ENCODE measurements at places on chromosomes 7 and 10.

- no peak for DNase-seq
Measured at GRCh38 chr7:56105508-56105907, 768 bp downstream of the CHCHD2 start.

- peak; percentile 51 for DNase-seq
Measured at GRCh38 chr10:18308600-18308999, 168.4 kb downstream of the CACNB2 start.

DNA sequence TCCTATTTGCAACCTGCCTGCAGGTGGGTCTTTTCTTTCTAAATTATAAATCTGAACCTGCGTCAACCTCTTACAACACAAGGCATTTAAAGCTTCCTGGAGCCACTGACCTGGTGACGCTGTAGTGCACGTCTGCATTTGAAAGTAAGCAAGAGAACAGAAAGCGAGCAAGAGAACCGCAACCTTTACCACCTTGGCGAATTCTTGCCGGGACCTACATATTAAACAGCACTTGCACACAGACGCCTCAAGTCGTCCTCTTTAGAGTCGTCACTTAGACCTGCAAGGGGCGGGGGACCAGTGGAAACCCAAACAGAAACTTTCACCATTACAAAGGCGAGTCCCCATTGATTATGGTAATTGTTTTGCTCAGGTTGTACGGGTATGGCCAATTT is 9.5 kb downstream of the GLI3 start:
- DNase-seq: no peak

- DNase-seq: peak; percentile 46
Measured at GRCh38 chr7:134513169-134513752, 14.1 kb upstream of the AKR1B10 start.

DNA sequence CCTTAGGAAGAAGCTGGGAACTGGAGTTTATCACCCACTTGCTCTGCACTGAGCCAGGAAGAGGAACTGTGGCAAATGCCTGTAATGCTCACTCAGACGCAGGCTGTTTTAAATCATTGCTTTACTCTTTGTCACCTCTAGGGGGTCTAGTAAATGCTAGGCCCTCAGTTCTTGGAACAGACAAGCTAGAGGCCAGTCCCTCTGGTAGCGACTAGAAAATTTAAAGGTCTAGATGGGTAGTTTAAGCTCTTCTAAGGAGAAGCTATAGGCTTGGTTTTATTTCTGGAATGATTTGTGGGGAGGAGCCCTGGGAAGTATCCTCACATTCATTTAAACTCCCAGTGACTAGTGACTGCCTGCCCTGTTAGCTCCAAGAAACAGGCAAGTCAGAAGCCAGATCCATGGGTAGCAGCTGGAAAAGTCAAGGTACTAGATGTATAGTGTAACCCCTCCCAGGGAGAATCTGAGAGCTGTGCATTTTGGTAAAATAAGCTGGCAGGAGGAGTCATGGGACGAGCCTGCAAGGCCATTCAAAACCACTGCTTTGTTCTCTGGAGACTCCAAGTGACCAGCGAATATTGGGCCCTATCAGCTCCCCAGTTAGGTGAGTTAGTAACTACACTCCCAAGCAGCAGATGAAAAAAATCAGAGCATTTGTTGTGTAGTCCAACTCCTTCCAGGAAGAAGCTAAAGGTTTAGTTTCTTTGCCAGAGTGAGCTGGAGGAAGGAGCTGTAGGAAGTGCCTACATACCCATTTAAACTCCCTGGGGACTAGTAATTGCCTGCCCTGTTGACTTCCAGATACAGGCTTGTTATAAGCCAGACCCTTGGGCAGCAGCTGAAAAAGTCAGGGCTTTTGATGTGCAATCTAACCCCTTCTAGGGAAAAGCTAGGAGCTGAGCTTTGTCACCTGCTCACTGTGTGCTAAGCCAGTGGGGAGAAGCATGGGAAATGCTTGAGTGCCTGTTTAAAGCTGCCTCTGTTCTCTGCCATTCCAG is 68.9 kb downstream of the DYNC1I1 start:
- DNase-seq: no peak

- DNase-seq: no peak
Measured at GRCh38 chr10:133365461-133366129, 7.6 kb downstream of the ECHS1 start.

GRCh38 chr10:44628921-44629320 is 244.0 kb upstream of the CXCL12 start:
- DNase-seq: no peak

DNA sequence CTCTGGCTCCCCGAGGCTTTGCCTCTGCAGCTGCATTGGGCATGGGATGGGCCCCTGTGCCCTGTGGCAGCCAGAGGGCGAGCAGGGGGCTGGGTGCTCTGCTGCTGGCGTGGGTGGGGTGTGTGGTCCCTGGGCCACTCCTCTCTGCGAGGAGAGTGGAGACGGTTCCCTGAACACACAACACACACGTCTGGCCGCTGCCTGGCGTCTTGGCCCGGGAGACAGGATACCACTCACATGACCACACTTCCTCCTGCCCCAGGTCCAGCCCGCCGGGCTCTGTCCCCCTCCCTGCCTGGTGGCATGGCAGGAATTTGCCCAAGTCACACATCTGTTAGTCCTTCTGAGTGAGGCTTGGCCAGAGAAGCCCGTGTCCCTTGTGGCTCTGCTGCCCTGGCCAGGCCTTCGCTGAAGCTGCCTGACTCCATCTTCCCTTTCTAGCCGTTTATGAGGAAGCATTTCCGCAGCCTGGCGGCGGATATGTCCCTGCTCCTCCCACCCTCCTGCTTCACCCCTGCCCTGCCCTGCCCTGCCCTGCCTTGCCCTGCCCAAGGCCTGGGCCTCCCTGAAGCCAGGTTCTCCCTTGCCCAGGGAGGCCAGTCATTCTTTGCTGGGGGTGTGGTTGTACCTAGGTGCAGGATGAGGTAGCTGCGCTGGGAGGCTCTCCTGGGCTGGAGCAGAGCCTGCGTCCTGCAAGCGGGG is 3.0 kb downstream of the BRI3 start:
- peak; percentile 89 for DNase-seq

GRCh38 chr7:75906991-75907667 is 7.8 kb upstream of the POR start:
- no peak for DNase-seq

DNA sequence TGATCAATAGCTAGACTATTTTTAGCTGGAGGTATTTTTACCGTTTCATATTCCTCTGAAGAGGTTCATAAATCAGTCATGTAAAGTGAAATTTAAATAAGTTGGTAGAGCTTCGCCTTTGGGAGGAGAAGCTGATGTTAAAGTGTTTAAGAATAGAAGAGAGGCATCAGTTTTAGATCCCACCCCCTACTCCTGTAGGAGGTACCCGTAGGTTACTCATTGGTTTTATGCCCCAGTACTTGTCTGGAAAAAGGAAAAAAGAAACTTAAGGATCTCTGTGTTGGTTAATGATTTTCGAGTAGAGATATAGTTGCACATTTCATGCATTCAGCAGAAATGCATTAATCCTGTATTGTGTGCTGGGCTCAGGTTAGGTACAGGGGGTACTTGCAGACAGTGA is 8.7 kb downstream of the ZNF365 start:
- no peak for DNase-seq

DNA sequence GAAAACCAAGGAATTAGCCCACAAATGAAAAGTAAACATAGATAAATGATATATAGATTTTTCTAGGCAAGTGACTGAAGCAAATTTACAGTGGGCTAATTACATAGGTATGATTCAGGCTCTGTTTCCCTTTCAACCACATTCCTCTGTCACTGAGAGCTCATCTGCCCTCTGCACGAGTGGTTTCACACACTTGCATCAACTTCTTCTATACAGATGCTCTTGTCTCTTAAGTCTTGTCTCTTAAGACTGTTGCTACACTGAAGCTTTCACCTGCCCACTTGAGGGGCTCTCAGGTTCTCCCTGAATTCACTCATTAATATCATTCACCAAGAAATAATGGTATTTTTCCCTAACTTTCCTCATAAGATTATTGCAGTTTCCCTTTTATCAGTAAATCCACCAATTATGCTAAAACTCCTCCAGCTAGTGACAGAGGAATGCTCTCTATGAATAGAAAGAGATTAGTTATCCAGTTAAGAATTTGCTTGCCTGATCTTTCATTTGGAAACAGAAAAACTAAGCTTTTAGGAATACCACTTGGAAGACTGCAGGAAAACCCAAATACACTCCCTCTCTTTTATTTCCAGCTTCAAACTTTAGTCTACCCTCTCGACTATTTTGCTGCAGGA is 95.7 kb downstream of the ELAPOR2 start:
- DNase-seq: no peak

DNA sequence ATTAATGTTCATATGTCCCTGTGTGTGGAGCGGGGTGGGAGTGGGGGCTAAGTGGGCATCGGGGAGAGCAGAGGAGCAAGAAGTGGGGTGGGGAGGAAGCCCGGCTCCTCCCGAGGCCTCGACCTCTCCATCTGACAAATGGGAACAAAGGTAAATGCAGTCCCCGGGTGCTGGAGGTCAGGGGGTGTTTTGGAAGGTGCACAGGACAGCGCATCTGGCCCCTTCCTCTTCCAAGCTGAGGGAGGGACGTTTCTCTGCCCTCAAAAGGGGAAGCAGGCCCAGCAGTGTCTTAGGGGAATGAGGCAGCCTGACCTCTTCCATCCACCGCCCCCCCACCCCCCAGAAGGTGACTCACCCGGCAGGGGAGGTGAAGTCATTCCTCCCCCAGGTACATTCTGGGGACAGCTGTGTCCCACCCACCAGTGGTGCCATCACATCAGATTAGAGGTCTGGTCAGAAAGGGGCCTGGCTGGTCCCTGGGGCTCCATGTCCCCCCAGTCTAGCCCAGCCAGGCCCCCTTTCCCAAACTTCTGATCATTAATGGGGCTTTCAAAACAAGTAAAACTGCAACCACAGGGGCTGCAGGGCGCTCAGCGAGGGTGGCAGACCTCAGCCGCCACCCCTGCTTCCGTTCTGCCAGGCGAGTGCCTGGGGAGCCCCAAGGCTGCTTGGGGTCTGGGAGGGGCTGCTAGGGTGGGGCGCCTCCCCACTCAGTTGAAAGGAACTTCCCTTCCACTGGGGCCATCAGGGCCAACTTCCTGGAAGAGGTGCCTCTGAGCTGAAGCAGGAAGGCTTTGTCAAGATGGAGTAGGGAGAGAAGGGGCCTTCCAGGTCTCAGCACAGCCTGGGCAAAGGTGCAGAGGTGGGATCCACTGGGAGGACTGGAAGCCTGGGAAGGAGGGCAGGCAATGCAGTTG is 10.8 kb downstream of the LFNG start:
- peak; percentile 54 for DNase-seq

- peak; percentile 88 for DNase-seq
Measured at GRCh38 chr7:5692112-5692844, 89.2 kb downstream of the RNF216 start.

DNA sequence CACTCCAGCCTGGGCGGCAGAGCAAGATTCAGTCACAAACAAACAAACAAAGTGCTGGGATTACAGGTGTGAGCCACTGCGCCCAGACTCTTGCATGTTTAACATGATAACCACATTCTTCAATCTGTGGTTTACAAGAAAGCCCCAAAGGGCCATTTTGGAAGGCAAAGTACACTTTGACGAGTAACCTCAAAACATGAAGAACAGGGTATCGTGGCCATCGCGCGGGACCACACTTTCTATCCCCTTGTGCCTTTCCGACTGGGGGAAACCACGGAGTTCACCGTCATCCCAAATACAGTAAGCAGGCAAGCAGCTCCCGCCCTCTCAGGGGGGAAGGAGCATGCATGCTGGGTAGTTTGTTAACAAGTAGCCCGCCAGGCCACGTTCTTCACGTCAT is 125.2 kb downstream of the RNF216 start:
- no peak for DNase-seq

GRCh38 chr10:70188768-70189167 is 18.5 kb upstream of the SAR1A start:
- DNase-seq: no peak

DNA sequence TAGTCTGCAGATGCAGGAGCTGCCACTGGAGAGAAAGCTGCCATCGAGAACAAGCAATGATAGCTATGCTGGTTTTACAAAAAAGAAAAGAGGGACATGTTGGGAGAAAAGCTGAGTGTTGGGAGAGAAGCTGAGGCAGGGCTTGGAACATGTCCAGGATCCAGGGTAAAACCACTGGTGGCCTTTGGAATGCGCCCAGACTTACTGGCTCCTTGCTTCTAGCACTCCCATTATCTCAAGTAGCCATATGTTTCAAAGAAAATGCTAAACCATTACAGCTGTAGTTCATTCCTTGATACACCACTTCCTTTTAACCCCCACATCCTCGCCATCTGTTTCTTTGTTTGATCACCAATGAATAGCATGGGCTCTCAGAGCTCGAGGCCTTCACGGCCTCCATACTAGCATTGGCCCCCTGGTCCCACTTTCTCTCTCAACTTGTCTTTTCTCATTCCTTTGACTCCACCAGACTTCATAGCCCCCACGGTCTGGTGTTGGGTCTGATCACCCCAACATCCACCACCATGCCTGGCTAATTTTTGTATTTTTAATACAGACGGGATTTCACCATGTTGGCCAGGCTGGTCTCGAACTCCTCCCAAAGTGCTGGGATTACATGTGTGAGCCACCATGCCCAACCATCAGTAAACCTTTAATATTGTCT is 23.8 kb upstream of the PLAC9 start:
- DNase-seq: no peak

DNA sequence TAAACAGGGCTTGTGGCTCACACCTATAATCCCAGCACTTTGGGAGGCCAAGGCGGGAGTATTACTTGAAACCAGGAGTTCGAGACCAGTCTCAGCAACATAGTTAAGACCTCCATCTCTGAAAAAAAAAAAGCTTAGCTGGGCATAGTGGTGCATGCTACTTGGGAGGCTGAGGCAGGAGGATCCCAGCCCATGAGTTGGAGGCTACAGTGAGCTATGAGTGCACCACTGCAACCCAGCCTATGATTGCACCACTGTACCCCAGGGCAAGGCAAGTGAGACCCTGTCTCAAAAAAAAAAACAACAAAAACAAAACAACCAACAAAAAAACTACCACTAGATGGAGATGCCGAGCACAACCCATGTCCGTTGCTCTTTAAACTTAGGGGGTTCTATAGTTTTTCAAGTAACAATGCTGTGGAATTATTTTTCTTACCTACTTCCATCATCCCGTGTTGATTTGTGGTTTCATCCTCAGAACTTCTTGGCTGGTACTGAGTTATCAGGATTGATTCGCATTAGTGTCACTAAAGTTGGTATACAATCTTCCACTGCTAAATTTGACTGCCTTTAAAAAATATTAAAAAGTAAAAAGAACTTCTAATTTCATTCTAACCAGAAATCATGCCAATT is 12.2 kb upstream of the REPIN1 start:
- DNase-seq: no peak

DNA sequence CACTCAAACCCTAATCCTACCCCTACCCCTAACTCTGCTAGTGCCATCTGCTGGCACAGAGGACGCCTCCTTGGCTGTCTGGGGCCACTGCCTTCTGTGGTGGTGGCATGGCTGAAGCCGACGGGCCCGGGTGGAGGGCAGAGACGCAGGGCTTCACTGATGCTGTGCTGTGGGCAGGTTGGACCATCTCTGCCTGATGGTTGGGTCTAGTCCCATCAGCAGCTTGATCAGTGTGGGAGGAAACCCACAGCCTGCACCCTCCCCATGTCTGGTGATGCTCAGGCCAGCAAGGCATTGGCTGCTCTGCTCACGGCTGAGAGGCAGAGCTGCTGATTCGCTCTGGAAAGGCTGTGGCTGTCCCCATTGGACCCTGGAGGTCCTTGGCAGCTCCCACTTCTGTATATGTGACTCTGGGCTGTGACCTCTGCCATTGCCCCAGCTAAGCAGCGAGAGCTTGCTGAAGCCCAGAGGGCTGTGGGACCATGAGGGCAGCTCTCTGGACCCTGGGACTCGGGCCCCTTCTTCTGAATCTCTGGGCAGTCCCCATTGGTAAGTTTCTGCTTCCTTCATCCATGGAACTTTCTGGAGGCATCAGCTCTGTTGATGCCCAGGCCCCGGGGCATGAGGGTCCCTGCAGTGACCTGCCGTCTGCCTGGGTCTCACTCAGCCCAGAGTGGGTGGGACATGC is at the start of gene SCART1:
SCART1 (plus strand) TSS at position 430 of the 688 bp plus-strand sequence; CDS start at position 483, 53 bp downstream.
- DNase-seq: no peak

GRCh38 chr10:8361510-8361844 is 307.0 kb downstream of the GATA3 start:
- DNase-seq: no peak

Measured in left ventricle myocardium superior (tissue), 1 donor.